ENCODE measurements at places on chromosomes 3 and 15. TPM values are rescaled to one million over a fixed set of nuclear protein-coding genes. Genes with fewer than 3 reads are reported as not detected.

Gene OR4F6
- total RNA-seq: not detected

Gene LACTB
- total RNA-seq: 10.3 TPM

Gene FBXO45
- total RNA-seq: 19.8 TPM

Gene FEZF2
- total RNA-seq: 0.11 TPM

- DNase-seq: no peak
Observed at GRCh38 chr3:25855266-25855784, 65.4 kb downstream of the OXSM start.

DNA sequence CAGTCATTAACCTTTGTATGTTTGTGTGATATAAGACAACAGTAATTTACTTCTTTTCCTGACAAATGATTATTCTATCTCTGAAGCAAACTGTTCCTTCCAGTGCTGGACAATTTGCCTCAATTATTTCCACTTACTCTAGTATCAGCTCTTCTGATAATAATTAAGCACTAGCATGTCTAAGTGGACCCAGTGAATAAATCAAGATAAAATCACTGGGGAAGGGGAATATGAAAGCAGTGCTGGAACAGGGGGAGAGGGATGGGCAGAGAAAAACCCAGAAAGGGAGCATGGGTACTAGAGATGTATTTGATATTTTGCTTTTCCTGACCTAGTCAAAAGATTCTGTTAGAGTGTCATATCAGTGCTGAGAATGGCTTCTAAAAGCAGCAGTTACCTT is 54.2 kb downstream of the SYN2 start:
- DNase-seq: no peak

GRCh38 chr3:129950318-129951046 is 24.0 kb upstream of the TRH start:
- DNase-seq: no peak

GRCh38 chr3:41092844-41093243 is 106.5 kb upstream of the CTNNB1 start:
- DNase-seq: no peak

- no peak for DNase-seq
Observed at GRCh38 chr3:14431452-14431916, 29.1 kb downstream of the SLC6A6 start.

- DNase-seq: no peak
Observed at GRCh38 chr3:18751514-18751913, 326.4 kb upstream of the SATB1 start.

DNA sequence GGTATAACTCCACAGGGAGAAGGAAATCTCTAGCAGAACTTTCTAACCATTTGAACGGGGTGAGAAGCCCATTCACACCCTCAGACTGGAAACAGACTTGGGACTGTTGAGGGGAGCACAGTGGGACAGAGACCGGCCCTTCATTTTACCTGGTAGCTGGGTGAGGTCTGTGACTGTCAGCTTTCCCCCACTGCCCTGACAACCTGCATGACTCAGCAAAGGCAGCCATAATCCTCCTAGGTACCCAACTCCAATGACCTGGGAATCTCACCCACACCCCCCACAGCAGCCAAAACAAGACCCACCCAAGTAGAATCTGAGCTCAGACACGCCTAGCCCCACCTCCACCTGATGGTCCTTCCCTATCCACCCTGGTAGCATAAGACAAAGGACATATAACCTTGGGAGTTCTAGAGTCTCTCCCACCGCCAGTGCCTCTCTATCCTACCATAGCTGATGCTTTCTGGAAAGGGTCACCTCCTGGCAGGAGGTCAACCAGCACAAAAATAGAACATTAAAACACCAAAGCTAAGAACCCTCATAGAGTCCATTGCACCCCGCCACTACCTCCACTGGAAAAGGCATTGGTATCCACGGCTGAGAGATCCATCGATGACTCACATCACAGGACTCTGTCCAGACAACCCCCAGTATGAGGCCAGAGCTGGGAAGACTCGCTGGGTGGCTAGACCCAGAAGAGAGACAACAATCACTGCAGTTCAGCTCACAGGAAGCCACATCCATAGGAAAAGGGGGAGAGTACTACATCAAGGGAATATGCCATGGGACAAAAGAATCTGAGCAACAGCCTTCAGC is 28.0 kb downstream of the SENP7 start:
- no peak for DNase-seq
